ENCODE measurements at places on chromosomes 5 and 9.
A peak's percentile ranks its signal among the peaks of the same experiment; 100 is the strongest.

DNA sequence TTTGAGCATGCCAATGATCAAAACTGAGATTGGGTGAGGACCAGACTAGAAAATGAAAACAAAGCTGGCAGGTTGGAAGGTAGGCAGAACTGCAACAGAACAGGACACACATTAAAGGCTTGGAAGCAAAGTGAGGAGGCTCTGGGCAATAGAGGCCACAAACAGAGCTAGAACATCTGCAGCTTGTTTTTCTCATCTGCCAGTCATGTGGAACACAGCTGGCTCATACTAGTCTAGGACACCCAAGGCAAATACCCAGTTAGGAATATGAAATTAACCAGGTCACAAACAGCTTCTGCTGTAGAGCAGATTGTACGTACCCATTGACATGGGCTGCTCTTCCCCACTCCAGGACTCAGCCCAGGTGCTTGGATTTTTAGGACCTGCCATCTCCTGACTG, 61.7 kb downstream of the SPEF2 start:
- no peak for DNase-seq

GRCh38 chr9:134970719-134971118, 53.0 kb upstream of the FCN1 start:
- DNase-seq: no peak

GRCh38 chr9:133709015-133709611, 29.0 kb downstream of the SARDH start:
- DNase-seq: peak; percentile 46

DNA sequence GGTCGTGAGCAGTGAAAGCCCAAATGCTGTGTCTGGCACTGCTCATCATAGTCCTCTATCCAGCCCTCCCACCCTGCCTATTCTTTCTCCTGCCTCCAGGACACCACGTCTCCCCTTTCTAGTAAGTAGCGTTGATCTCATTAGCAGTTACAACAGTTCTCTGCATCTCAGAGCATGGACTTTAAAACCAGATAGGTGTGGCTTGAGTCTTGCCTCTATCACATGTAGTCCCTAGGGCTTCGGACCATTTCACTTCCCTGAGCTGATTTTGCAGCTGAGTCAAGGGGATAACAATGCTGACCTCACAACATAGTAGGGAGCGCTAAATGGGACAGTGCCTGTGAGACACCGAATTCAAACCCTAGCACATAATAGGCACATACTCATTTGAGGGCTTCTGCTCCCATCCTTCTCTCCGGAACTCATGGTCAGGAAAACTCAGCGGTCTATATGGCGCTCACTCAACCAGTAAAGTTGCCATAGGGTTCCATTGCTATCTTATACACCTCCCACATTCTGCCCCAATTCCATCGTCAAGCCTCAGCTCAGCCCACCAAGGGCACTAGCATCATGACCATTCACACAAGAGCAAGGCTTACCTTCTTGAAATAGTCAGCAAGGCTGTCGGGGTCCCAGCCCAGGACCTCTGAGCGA, 515 bp downstream of the LCP2 start:
- no peak for DNase-seq

DNA sequence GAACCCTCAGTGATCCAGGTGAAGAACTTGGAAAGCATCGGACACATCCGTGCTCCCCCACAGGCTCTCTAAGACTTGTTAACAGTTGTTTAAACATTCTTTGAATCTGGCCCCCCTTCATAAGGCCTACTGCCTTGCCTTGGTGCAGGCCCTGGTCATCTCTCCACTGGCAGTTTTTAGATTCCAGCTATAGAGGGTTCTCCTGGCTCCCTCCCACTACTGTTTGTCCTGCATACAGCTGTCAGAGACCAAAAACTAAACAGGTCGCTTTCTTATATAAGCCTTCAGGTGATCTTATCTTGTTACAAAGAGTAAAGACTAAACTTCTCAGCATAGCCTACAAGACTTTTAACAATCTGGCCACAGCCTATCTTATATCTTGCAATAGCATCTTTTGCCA, 32.3 kb downstream of the NRG2 start:
- no peak for DNase-seq

DNA sequence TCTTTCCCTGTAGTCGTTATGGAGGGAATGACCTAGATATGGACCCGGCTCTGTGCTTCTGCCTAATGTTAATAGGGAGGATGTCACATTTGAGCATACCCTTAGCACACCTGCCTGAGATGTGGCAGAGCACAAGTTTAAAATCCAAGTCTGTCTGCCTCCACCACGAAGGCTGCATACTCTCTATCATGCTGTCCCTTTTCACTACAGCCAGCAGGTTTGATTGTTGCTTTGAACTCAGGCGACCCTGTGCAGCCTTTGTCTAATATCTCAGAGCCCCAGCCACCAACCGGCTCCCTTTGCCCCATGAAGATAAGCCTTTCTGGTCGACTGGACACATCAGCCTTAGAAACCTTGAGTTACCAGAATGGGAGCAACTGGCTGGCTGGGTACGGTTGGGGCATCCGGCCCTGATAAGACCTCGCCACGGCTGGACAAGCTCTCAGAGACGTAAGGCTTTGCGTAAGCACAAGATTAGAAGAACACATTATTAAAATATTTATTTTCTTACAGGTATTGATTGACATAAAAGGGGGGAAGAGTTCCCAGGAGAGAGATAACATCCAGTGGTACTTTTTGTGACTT, 222.0 kb upstream of the TRIM32 start:
- DNase-seq: no peak

DNA sequence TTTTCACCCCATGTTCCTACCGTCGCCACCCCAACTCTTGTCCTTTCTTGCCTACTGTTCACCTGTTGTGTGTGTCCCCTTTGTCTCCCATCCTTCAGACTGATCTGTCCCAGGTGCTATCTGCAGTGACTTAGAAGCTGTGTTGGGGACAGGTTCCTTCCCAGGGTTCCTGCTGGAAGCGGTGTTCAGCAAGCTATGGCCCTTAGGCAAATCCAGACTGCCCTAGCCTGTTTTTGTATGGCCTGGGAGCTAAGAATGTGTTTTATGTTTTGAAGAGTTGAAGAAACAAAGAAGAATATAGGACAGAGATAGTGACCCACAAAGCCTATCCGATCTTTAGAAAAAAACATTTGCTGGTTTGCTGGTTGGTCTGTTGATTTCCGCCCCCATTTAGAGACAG, 236.4 kb downstream of the GOLPH3 start:
- DNase-seq: no peak

DNA sequence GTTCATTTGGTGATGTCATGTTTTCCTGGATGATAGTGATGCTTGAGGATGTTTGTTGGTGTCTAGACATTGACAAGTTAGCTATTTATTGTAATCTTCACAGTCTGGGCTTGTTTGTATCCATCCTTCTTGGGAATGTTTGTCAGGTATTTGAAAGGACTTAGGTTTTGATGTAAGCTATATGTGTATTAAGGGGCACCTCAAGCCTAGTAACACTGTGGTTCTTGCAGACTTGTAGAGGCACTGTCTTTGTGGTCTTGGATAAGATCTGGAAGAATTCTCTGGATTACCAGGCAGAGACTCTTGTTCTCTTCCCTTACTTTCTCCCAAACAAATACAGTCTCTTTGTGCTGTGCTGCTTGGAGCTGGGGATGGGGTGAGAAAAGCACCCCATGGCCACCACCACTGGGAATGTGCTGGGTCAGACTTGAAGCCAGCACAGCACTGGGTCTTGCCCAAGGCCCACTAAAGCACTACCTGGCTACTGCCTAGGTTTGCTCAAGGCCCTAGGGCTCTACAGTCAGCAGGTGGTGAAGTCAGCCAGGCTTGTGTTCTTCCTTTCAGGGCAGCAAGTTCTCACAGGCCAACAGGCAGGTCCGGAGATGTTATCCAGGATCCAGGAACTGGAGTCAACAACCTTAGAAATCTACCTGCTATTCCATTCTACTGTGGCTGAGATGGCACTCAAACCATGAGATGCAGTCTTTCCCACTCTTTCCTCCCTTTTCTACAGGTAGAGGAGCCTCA, 49.3 kb upstream of the GNA14 start:
- no peak for DNase-seq

DNA sequence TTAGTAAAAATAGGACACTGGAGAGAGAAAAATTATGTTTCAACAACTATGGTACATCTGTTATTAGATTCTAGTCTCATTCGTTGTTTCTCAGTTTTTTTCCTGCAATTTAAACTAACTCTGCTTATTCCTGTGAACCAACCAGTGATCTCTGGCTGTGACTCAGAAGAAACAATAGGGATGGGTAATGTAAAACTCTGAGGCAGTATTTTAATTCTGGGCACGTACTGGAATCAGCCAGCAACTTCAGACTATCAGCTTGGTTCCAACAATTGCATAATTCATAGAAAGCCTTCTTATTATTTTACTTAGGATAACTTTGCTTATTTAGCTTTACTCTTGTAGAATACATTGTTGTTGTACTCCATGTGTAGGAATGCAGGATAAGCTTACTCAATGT, 28.8 kb downstream of the MLLT3 start:
- DNase-seq: no peak

DNA sequence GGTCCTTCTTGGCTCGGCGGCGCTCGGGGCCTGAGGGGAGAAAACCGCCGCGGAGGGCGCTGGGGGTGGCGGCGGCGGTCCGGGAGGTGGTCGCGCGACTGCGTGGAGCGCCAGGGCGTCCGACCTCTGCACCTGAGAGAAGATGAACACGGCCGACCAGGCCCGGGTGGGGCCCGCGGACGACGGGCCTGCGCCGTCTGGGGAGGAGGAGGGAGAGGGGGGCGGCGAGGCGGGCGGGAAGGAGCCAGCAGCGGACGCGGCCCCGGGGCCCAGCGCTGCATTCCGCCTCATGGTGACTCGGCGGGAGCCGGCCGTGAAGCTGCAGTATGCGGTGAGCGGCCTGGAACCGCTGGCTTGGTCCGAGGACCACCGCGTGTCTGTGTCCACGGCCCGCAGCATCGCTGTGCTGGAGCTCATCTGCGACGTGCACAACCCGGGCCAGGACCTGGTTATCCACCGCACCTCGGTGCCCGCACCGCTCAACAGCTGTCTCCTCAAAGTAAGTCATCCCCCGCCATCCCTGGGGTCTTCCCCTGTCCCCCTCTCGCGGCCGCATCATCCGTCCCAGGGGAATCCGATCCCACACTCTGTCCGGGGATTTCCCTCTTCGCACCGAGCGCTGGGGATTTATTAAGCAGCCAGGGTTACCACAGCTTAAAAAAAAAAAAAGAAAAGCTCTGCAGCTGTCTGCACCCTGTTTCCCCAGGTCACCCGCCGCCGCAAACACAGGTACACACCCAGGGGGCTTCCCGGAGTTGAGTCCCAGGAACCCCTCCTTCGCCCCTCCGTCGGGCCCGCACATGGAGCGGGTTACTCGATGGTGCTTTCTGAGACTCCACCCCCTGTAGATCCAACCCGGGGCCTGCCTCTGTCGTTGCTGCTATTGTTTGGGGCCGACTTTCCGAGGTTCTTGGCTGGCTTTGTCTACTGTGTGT, at the start of gene GTF3C4:
Gene GTF3C4 (plus strand): TSS at position 8 of the 935 bp plus-strand sequence. CDS start 135 bp downstream, at position 143.
- peak; percentile 78 for DNase-seq

DNA sequence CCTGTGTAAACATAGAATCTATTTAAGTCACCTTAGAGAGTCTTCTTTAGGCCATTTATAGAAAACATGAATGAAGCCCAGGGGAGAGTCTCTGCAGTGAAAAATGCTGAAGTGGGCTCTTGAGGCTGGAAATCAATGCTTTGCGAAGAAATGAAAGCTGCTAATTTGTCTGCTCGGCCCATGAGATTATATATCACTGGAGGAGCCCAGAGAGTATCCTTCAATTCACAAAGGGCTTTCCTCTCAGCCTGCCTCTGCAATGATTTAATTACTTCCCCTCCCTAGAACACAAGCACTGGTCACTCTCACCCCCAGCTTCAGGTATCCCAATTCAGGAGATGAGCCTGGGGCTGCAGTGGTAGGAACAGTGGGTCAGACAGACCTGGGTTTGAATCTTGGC, 8.2 kb upstream of the DRD1 start:
- no peak for DNase-seq

DNA sequence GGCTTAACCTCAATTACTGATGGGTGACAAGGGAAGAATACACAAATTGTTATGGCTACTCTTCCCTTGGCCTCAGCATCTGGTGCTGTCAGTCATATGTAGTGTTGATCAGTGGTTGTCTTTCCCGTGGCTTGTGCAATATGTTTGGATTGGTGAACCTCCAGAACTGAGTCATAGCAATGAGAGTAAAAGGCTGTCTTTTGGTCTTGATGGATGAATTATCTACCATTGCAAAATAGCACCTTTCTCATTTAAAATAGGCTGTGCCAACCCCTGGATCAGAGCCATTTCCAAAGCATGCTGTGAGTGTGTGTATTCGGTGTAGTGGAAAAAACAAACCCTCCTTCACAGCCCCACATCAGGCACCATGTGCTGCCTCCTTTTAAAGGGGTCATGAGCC, 14.6 kb upstream of the F2R start:
- DNase-seq: no peak

DNA sequence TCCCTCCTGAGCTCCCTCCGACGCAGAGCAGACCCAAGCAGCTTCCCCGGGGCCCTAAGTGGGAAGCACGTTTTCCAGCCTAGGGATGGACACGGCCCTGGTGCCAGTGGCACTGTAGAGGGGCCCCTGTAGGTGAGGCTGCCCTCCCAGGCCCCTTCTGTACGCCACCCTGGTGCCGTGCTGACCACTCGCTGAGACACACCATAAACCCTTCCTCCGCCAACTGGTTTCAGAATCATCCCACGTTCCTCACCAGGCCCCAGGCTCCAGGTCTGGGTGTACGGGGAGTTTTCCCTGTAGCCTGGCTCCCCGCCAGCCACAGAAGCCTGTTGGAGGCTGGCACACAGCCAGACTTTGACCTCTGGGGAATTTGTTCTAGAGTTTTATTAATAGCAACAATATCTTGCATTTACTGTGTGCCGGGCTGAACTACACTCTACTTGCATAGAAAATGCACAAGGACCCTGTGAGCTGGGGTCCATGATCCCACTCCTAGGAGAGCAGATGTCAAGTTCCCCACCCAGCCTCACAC, 18.2 kb upstream of the WDR38 start:
- DNase-seq: no peak

DNA sequence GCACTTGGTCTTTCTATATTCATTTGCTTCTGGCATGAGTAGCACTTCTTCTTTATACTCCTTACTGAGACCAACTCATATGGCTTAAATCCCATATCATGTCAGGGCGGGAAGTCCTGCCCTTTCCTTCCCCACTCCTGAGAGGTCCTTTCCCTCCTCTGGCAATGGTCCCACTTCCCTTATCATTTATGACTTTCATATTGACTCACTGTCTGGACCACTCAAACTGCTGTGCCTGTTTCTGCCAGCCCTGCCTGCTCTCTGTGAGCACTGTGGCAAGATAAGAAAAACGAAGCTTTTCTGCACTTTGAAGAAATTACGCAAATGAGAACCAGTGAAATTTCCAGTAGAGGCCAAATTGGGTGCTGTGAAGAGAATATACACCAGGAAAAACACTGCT, 58.1 kb downstream of the ZNF474 start:
- no peak for DNase-seq

GRCh38 chr9:37060833-37061232, 26.8 kb upstream of the PAX5 start:
- no peak for DNase-seq

GRCh38 chr5:137624786-137625349, 111.0 kb downstream of the KLHL3 start:
- DNase-seq: no peak
